ENCODE measurements at places on chromosomes 7 and 10.
A peak's percentile ranks its signal among the peaks of the same experiment; 100 is the strongest.

DNA sequence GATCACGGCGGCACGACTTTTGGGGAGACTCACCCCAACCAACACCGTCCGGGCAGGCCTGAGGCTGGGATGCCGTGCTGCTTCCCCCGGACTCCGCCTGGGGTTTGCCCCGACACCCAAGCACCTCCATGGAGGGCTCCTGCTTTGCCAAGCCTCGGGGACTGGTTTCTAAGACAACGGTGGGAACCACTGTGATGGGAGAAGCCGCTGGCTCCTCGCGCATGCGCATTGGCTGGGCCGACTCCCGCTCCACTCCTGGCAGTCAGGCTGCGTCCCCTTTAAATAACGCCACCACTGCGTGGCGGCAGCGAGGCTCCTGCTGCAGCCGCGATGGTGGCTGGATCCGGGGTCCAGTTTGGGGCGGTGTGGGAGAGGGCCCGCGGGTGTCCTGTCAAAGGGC, 201.0 kb downstream of the ZNF716 start:
- DNase-seq = no peak

DNA sequence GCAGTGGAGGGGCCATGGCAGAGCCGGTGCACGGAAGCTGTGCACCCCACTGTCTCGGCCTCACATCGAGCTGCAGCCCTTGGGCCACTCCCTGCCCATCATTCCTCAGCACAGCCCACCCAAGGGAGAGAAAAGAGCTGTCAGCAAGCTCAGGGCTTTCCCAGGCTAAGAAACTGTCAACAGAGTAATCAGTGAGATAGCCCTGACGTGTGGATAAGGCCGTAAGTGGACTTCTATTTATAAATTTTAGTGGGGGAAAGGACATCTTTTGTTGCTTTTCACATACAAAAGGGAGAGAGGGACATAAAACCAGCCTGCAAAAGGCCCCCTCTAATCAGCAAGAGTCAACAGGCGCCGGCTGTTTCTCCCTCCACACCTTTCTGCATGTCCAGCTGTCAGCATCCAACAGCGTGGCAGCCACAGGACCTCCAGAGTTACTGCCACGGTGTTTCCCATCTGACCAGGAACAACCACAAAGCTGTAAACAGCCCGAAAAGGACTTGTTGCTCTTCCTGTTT, 56.8 kb upstream of the DDC start:
- no peak for DNase-seq

- DNase-seq = no peak
These were observed 9.2 kb downstream of the NEBL start for GRCh38 chr10:20887706-20888555.

DNA sequence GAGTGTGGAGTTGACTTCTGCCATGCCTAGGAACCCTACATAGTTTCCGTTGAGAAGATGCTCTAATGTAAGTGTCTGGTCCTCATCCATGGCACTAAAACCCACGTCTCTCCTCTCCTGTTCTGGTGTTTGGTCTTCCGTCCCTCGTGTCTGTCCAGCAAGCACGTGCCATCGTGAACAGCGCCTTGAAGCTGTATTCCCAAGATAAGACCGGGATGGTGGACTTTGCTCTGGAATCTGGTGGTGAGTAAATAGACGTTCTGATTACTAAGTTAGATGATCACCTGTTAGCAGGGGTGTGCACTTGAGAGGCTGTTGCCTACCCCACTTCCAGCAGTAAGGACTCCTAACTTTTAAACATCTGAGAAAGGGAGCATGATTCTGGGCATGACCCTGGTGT, 15.1 kb upstream of the GET4 start:
- no peak for DNase-seq

DNA sequence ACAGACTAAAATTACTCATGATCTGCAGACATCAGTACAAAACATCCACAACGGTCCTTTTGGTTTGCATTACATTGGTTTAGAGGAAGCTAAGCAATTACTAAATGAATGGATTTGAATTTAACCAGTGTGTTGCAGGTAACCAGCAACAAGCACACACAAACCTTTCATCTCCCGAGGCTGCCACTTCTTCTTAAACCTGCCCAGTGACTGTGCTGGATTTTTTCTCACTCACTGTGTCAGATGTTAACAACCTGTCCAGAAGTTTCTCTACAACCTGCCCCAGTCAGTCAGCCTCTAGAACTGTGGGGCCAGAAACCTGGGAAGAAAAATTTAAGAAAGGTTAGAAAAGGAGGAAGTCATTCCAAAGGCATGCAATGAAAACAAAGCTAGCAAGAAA, 2.4 kb upstream of the MEOX2 start:
- no peak for DNase-seq

- no peak for DNase-seq
These were observed 20.1 kb downstream of the SNX10 start for GRCh38 chr7:26311798-26312197.

- no peak for DNase-seq
These were observed 17.4 kb upstream of the CCL26 start for GRCh38 chr7:75789361-75789924.

DNA sequence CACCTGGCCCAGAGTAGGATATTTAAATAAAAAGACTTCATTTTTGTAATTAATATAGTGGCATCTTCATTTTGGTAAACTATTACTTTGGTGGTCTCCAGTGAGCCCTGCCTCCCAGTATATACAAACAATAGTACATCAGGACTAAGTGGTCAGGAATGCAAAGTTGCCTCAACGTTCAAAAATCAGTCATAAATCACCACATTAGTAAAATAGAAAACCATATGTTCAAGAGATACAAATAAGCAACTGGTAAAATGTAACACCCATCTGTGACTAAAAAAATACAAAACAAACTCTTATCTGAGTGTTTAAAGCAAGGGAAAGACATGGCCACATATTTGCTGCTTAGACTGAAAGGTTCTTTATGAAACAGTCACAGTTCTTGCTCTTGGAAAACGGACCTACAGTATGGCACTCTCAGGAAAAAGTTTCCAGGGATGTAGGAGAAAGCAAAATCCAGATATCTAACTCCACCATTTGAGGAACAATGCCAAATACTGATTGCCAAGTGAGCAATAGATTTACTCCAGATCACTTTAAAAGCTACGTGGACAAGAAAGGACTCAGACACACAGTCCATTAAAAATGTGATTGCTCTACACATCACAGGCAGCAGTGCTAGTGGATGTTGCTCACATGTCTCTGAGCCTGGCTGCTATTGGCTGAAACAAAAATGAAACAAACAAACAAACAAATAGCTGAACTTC, 15.1 kb upstream of the RHOBTB1 start:
- DNase-seq = no peak

DNA sequence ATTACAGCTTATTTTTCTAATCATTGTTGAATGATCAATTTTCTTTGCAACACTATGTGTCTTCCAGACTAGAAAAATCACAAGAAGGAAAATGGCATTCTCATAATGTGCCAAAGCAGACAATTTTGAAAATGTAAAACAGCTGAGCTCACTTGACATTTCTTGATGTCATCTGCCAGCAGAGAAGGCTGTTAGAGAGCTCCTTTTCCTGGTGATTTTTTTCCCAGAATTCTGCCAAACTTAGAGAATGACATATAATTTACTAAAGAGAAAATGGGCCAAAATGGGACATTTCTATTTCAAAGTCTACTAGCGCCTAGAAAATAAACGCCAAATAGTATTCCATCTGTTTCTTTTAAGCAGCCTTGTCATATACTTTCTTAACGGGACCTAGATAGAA, 88.9 kb upstream of the CSTF2T start:
- no peak for DNase-seq

GRCh38 chr7:135299235-135299634, 65.6 kb downstream of the STRA8 start:
- DNase-seq = no peak

GRCh38 chr10:98790817-98791216, 344.1 kb upstream of the HPS1 start:
- DNase-seq = no peak

GRCh38 chr10:73577788-73578187, 13.4 kb downstream of the USP54 start:
- DNase-seq = peak; percentile 63

GRCh38 chr7:42831718-42832522, 80.0 kb downstream of the C7orf25 start:
- no peak for DNase-seq

GRCh38 chr10:32988604-32989003, 30.6 kb upstream of the ITGB1 start:
- no peak for DNase-seq

DNA sequence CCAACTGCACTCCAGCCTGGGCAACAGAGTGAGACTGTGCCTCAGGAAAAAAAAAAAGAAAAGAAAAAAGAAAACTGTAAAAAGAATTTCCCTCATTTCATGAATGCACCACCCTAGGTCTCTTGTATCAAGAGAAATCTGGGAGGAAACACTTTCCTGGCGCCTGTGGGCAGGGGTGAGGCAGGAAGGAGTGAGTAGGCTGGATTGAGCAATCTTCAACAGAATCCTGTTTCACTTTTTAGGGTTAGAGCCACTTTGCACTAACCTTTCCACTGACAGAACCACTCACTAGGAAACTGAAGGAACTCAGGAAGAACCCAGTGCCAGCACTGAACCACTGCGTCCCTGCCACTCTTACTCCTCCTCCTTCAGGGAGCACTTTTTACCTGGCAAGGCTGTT, 282.1 kb downstream of the CCDC3 start:
- DNase-seq = no peak

- no peak for DNase-seq
These were observed 711 bp downstream of the FAM221A start for GRCh38 chr7:23680414-23681405.

- DNase-seq = no peak
These were observed 104.6 kb upstream of the LSM8 start for GRCh38 chr7:118079369-118079768.

DNA sequence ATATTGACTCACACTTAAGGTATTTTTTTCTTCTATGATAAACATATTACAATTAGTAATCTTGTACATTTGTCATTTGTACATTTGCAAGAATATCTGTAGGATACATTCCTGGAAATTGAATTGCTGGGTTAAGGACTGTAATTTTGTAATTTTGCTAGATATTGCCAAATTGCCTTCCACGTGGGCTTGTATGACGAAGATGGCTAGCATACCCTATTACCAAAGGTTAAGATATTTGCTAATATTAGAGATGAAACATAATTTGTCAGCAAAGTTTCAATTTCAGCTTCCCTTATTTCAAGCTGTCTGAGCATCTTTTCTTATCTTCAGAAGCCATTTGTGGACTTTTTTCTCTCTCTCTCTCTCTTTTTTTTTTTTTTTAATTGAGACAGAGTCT, 1.0 kb upstream of the LYZL2 start:
- no peak for DNase-seq

GRCh38 chr7:315516-316265, 25.7 kb downstream of the FOXL3 start:
- no peak for DNase-seq

DNA sequence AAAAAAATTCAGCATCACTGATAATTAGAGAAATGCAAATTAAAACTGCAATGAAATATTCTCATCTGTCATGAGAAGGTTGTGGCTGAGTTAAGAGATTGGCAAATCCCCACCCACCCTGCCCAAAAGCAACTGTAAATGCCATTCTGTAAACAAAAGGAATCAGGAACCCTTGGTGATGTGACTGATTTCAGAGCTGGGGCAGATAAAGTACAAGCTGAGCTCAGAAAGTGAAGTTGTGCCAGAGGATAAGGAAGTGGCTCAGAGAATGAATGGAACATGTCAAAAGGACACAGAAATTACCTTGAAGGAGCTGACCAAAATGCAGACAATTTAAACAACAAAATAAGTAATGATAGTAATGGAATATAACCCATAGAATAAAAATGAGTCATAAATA, 32.7 kb upstream of the ARMS2 start:
- DNase-seq = no peak

DNA sequence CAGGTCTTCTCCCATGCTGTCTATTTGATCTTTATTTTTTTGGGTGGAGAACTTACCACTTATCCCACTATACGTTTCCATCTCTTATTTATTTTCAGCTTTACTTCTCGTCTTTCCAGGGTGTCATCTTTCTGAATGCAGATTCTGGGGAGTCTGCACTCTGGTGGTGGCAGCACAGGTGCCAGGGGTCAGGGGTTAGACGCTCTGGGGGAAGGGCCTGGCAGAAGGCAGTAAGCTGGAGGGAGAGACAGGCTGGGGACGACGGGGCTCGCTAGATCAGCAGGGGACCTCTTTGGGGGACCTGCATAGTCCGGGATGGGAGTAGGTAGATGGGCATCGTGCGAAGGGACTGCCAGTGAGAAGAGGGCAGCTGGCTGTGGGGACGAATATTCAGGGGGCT, 22.3 kb downstream of the CHST12 start:
- DNase-seq = no peak

GRCh38 chr10:21039721-21040120, 142.6 kb upstream of the NEBL start:
- no peak for DNase-seq

DNA sequence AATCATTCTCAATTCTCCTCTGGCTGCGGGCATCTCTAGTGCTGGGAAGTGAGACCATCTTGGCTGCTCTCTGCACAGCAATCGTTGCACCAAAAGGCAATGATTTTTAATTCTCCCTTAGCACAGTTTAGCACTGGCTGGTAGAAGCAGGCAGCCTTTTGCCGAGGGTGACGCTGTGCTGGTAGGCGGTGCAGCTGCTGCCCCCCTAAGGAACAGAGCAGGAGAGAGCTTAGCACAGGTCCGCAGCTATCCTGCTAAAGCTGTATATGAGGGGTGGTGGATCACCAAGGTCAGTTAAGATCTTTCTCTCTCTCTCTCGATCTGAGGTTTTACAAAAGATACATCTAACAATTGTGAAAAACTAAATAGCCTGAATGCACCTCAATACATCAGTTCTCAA, 390.1 kb downstream of the GATA3 start:
- no peak for DNase-seq

GRCh38 chr7:106109521-106110237, 2.4 kb downstream of the SYPL1 start:
- DNase-seq = no peak

DNA sequence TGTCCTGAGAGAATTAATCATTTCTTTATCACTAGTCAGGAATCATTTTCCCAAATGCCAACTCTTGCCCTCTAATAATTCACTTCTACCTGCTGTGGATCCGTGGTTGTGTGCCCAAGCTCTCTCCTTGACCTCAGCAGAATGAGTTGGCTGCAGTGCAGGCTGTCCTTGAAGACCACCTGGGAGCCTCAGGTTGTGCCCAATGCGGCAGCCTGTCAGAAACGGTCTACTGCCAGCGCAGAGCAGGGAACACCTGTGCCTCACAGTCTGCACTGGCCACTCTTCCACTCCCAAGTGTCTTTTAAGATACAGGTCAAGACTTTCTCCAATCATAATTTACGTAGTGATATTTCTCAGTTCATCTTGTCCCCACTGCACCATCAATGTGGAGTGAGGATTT, 246.0 kb upstream of the PHF14 start:
- DNase-seq = no peak
